RPMI8226 (cell line): ENCODE measurements at places on chromosomes 3 and 15.
A peak's percentile ranks its signal among the peaks of the same experiment; 100 is the strongest.

DNA sequence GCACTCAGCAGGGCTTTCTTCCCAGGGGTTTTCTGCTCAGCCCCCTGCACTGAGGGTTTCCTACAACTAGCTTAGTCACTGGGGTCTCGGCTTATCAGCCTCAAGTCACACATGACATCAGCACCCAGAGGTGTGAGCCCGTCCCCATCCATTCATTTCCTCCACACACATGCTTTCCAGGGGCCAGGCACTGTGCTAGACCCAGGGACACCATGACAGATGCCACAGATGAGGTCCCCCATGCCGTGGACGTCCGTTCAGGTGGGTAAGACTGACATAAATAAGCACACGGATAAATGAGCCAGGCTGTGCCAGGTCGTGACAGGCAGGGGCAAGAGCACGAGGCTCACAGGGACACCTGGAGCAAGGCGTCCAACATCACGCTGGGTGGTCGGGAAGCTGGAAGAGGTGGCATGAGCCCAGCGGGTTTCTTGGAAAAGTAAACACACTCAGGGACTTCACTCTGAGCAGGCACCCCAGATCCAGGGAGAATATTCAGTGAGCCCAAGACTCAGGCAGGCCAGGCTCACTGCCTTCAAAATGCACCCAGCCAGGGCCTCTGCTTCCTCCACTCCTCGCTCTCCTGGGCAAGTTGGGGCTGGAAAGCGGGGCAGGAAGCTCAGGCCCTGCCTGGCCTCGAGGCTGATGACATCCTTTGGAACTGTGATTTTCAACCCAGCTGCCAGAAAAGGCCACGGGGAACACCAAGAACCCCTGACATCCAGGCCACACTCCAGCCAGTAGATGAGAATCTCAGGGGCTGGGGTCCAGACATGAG lies 139.3 kb downstream of the CHSY1 start:
- DNase-seq = no peak

DNA sequence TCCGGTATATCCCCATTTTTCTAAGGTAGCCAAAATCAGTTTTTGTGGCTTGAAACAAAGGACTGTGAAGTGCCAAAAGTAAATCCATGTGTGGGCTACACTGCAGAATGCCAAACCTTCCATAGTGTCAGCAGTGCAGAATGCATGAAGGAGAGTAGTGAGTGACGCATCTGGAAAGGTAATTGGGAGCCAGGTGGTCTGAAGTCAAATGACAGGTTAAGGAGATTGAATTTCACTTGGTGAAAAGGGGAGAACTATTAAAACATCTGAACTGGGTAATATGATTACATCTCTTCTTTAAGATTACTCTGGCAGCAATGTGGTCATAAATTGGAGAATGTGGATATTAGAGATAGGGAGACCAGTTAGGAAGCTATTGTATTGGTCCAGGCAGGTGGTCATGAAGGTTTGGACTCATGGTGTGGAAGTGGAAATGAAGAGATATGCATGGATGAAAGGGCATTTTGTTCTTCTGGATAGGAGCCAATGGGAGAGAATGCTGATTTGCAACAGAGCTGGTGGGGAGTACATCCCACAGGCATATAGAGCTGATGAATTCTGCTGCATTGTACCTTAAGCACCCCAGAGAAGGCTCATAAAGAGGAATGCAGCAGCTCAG lies 118.2 kb downstream of the ECT2 start:
- no peak for DNase-seq

DNA sequence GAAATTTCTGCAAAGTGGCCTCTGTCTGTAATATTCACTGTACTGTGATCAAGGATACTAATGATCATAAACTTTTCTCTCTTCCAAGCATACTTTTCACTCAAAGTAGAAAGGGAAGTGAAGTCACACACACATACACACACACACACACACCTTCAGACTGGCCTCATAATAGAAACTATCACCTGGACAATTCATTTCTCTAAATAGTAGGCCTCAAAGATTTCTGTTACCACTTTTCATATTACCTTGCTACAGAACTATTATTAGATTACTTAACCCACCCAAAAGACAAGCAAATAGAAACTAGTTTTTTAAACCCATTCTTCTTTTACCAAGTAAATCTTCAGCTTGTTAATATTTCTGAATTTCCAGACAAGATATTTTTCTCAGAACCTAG lies 12.2 kb downstream of the CPB1 start:
- DNase-seq = no peak

DNA sequence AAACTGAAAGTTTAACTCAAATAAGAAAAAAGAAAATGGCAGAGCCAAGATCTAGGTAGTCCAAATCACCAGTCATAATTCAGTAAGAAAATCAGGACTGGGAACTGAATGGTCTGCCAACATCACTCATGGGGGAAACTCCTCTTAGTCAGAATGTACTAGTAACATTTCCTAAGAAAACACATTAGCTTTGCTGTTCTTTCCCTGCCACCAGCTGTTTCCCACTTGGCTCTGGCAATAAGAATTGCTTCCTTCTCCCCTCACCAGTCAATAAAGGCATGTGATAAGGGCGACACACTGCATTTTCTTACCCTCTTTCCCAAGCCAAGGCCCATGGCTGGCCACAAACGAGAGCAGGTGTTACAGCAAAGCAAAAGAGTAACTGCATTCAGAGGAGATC lies 46.1 kb downstream of the PIK3R4 start:
- DNase-seq = no peak

DNA sequence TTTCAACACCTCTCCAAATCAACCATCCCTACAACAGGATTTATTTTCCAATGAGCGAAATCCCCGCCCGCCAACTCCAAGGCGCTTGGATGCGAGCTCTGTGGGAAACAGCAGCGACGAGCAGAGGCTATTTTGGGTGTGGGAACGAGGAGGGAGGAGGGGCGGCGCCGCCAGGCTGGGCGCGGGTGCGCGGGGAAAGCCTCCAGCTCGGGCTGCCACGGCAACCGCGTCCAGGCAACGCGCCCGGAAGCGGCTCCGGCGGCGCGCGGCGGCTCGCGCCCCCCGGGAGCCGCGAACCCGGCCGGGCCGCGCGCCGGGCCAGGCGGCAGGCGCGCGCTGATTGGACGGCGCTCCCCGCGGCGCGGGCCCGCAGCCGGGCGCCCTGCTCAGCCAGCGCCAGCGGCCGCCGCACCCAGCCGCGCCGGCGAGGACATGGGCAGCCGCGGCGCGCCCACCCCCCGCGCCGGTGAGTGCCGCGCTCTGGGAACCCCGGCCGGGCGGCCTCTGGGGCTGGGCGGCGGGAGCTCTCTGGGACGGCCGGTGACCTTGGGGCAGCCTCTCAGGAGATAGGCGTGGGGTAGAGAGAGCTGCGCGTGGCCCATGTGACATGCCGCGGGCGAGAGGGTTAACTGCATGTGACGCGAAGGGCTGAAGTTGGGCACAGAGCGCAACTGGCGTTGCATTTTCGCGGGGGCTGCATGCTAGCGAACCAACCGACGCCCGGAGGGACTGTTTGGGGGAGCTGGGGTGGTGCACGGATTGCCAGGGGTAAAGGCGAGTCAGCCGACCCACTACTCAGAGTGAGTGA lies at the start of gene FAM81A:
Gene FAM81A, plus strand, starts transcription at position 370 of the 808 bp plus-strand sequence. CDS start 20,441 bp downstream, outside the sequence.
- peak; percentile 62 for DNase-seq

GRCh38 chr3:176787506-176787905 lies 409.8 kb downstream of the TBL1XR1 start:
- DNase-seq = no peak

DNA sequence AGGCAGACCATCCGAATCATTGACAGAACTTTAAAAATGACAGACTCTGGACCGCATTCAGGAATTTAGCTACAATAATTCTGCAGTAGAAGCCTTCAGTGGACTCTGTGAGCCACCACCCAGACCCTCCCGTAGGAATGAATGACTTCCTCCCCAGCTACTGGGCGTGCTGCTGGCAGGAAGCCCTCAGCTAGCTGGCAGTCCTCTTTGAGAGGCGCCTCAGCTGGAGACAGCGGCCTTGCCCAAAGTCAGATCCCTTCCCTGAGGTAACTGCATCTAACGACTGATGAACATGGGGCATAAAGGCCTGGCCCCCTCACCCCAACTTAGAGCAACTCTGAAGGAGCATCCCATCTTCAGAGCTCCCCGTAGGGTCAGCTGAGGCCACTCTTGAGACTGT lies 25.8 kb downstream of the CRABP1 start:
- DNase-seq = no peak
